ENCODE measurements at places on chromosomes 16 and 17. TPM values are rescaled to one million over a fixed set of nuclear protein-coding genes. Genes with fewer than 3 reads are reported as not detected.
A peak's percentile ranks its signal among the peaks of the same experiment; 100 is the strongest.

SRR gene
- total RNA-seq: 5.1 TPM

- H3K27me3 ChIP-seq: no peaks in the 10 kb centered on the region
- H3K27ac ChIP-seq: no peak overlapping the region
These were observed 49.1 kb upstream of the GPRC5B start for GRCh38 chr16:19933740-19934139.

GRCh38 chr17:76924345-76925342 is 56.4 kb downstream of the MGAT5B start:
- no peak overlapping the region for H3K4me3 ChIP-seq
- no peaks in the 10 kb centered on the region for H3K36me3 ChIP-seq
- H3K27me3 ChIP-seq: no peaks in the 10 kb centered on the region
- H3K4me1 ChIP-seq: no peaks in the 10 kb centered on the region
- H3K27ac ChIP-seq: no peak overlapping the region
- DNase-seq: no peak

G6PC1 gene
- 0.17 TPM for total RNA-seq

DNA sequence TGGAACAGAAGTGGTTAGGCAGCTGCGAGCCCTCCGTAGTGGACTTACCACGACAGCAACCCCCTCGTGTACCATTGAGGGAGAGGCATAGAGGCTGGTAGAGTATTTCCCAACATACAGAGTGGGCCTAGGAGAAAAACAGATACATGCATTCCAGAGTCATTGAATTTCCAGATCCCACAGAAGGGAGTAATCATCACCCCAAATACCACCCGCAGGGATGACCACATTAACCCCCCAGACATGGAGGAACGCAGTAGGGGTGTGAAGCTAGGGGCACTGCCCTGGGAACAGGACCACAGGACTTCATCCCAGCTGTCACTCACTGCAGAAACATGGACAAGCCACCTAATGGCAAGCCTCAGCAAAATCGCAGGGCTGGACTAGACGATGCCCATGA is 44.7 kb upstream of the ICAM2 start:
- H3K36me3 ChIP-seq: peaks cover 68% of the 10 kb centered on the region
- peaks cover 24% of the 10 kb centered on the region for H3K4me1 ChIP-seq
- no peaks in the 10 kb centered on the region for H3K27me3 ChIP-seq

DNA sequence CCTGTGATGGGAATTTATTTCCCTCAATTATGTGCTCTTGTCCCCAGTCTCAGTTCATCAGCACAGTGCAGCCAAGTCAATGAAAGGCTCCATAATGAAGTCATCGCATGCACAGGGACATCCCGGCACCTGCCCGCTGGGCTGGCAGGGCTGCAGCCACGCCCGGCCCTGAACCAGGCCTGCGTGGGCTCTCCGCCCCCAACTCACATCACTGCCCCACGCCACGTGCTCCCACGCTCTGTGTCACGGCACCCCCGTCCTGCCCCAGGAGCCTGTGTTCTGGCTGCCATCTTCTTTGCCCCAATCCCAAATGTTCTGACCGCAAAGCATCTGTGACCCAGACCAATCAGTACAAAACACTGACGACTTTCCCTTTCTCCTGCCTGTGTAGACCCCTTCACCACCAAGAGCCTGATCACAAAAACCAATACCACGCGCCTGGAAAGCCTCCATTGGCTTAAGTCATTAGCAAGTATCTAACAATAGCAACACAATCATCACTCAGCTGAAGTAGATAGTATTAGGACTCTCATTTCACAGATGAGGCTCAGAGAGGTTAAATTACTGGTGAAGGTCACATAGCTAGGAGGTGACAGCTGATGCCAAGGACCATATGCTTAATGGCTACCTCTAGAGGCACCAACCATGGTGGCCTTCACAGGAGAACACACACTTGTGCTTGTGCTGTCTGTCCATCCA is 202.5 kb downstream of the ZFHX3 start:
- DNase-seq: no peak
- no peak overlapping the region for H3K27ac ChIP-seq
- H3K4me1 ChIP-seq: peaks cover 7% of the 10 kb centered on the region
- H3K36me3 ChIP-seq: no peaks in the 10 kb centered on the region
- no peak overlapping the region for H3K4me3 ChIP-seq

DNA sequence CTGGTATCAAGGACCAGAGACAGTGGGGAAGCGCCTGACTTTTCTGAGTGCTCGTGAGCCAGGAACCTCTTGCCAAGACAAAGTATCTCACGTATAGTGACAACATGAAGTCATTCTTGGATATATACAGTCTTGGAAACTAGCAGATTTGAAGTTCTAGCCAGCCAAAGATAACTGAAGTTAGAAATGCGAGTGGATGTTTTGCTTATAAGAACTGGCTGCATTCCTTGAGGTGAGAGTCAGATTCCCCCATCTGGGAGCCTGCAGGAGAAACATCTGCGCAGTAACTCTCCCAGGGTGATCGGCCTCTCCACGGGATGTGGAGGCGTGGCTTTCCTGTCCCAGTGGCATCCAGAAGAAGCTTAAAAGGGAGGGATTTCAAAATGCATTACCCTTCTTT is 89.8 kb downstream of the SHISA6 start:
- no peaks in the 10 kb centered on the region for H3K4me1 ChIP-seq
- H3K36me3 ChIP-seq: no peaks in the 10 kb centered on the region
- no peaks in the 10 kb centered on the region for H3K27me3 ChIP-seq
- no peak for DNase-seq

- no peak overlapping the region for H3K4me3 ChIP-seq
- no peaks in the 10 kb centered on the region for H3K27me3 ChIP-seq
- H3K27ac ChIP-seq: no peak overlapping the region
- DNase-seq: no peak
- no peaks in the 10 kb centered on the region for H3K4me1 ChIP-seq
These were observed 206.5 kb upstream of the GOT2 start for GRCh38 chr16:58940609-58941008.

YPEL2 gene
- 9.1 TPM for total RNA-seq

ACSM5 gene
- 0.81 TPM for total RNA-seq

OTOP3 gene
- total RNA-seq: 0.15 TPM

DNA sequence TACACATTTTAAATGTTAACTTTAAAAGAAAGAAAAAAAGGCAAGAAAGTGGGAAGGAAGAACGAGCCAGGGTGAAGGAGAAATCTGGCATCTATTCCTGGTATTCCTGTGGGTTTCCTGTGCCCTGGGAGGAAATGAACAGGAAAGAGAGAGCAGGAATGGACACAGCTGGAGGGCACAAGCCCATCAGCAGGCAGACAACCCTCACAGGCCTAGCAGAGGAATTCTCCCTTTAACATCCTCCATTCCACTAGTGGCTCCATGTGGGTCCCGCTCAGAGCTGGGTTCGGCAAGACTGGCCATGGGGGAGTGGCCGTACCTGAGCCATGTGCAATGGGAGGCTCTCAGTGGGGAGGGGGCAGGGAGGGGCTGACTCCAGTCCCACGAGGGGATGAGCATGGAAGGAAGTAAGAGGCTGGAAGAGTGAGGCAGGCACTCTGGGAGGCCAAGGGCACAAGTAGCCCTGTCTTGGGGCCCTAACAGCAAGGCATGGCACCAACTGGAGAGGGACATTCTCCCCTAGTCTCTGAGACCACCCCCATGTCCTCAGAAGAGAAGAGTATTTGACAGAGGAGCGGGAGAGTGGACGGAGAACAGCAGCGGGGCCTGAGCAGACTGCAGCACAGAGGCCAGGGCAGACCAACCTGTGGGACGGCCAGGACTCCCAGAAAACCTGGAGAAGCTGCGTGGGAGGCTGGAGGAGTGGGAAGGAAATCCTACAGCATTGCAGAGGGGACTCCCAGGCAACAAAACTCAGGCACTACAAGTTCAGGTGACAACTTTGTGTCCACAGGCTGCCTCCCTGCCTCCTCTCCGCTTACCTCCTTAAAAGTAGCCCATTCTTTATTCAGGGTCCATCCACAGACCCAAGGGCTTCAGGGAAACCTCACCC is 30.2 kb downstream of the TK2 start:
- peak overlapping the region; percentile 96 for H3K27ac ChIP-seq
- H3K4me3 ChIP-seq: no peak overlapping the region
- H3K36me3 ChIP-seq: no peaks in the 10 kb centered on the region
- H3K4me1 ChIP-seq: peaks cover 19% of the 10 kb centered on the region
- DNase-seq: no peak

CHAD gene
- 5.0 TPM for total RNA-seq

GRCh38 chr16:5166486-5166885 is 68.9 kb upstream of the EEF2KMT start:
- no peaks in the 10 kb centered on the region for H3K27me3 ChIP-seq
- H3K27ac ChIP-seq: no peak overlapping the region
- no peaks in the 10 kb centered on the region for H3K4me1 ChIP-seq
- H3K4me3 ChIP-seq: no peak overlapping the region
- no peaks in the 10 kb centered on the region for H3K36me3 ChIP-seq

GRCh38 chr17:14581186-14581830 is 280.4 kb downstream of the HS3ST3B1 start:
- H3K4me1 ChIP-seq: no peaks in the 10 kb centered on the region
- no peaks in the 10 kb centered on the region for H3K36me3 ChIP-seq
- no peaks in the 10 kb centered on the region for H3K27me3 ChIP-seq
- DNase-seq: no peak
- no peak overlapping the region for H3K4me3 ChIP-seq
- no peak overlapping the region for H3K27ac ChIP-seq

- no peaks in the 10 kb centered on the region for H3K27me3 ChIP-seq
- no peak overlapping the region for H3K4me3 ChIP-seq
- no peak overlapping the region for H3K27ac ChIP-seq
- no peak for DNase-seq
- H3K4me1 ChIP-seq: no peaks in the 10 kb centered on the region
- H3K36me3 ChIP-seq: no peaks in the 10 kb centered on the region
These were observed 393.1 kb upstream of the ASIC2 start for GRCh38 chr17:33686171-33686570.

PLD6 gene
- 2.5 TPM for total RNA-seq

GRCh38 chr16:80938004-80938878 is 68.4 kb downstream of the CMC2 start:
- H3K4me3 ChIP-seq: no peak overlapping the region
- no peak for DNase-seq
- H3K4me1 ChIP-seq: no peaks in the 10 kb centered on the region
- H3K36me3 ChIP-seq: no peaks in the 10 kb centered on the region
- H3K27me3 ChIP-seq: no peaks in the 10 kb centered on the region

DNA sequence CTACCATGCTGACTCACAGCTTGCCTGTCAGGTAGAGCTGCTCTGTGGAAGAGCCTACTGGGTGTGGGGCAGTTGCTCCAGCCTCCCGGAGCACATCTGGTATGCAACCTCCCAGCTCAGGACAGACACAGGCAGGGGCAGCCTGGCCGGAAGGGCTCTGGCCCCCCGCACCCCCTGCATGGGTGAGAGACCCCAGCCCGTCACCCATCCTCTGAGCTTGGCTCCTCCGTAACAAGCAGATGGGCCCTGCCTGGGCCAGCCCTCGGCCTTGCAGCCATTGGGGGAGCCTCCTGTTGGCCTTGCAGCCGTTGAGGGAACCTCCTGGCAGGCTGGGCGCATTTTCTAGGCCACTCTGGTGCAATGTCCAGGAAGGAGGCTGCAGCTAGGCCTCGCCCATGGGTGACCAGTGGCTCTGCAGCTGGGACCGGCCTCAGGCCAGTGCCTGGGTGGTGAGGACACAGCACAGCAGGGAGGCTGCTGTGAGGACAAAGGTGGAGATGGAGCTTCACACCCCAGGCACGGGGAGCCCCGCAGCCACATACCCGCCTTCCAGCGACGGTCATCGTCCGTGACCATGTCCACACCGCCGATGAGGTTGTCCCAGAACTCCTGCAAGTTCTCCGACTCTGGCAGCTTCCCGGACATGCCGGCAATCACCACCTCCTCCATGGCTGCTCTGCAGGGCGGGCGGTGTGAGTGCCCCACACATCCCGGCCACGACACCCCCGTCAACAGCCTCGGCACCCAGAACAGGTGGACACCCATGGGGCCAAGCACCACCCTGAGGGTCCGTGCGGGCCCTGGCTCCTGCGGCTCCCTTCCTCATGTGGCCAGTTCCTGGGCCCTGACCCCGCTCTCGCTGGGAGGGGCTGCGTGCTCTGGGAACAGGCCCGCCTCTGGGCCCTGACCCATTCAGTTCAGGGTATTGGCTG is 2.0 kb downstream of the FASN start:
- H3K4me1 ChIP-seq: peaks cover 17% of the 10 kb centered on the region
- DNase-seq: peak; percentile 46
- H3K4me3 ChIP-seq: no peak overlapping the region
- no peak overlapping the region for H3K27ac ChIP-seq
- H3K36me3 ChIP-seq: peaks cover 14% of the 10 kb centered on the region
- H3K27me3 ChIP-seq: no peaks in the 10 kb centered on the region

SEC14L1 gene
- total RNA-seq: 33.6 TPM

DNA sequence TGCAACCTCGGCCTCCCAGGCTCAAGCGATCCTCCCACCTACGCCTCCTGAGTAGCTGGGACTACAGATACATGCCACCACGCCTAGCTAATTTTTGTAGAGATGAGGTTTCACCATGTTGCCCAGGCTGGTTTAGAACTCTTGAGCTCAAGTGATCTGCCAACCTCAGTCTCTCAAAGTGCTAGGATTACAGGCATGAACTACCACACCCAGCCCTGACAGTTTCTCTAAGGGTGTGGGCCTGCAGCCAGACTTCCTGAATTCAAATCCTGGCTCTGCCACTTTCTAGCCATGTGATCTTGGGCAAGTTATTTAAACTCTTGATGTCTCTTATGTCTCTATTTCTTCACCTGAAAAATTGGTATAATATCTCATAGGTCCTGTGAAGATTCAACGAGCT is 5.6 kb downstream of the CUEDC1 start:
- DNase-seq: no peak
- H3K27ac ChIP-seq: no peak overlapping the region
- no peaks in the 10 kb centered on the region for H3K36me3 ChIP-seq
- H3K27me3 ChIP-seq: no peaks in the 10 kb centered on the region

- no peaks in the 10 kb centered on the region for H3K4me1 ChIP-seq
- H3K27me3 ChIP-seq: no peaks in the 10 kb centered on the region
- no peaks in the 10 kb centered on the region for H3K36me3 ChIP-seq
- no peak for DNase-seq
- no peak overlapping the region for H3K4me3 ChIP-seq
- H3K27ac ChIP-seq: no peak overlapping the region
These were observed 33.6 kb upstream of the RAB11FIP4 start for GRCh38 chr17:31357839-31358394.

- no peaks in the 10 kb centered on the region for H3K4me1 ChIP-seq
- H3K27me3 ChIP-seq: no peaks in the 10 kb centered on the region
- DNase-seq: no peak
- H3K4me3 ChIP-seq: no peak overlapping the region
These were observed 68.2 kb upstream of the IRX6 start for GRCh38 chr16:55255733-55256282.

GRCh38 chr17:42294469-42295398 is 6.4 kb downstream of the STAT5A start:
- H3K36me3 ChIP-seq: peaks cover 3% of the 10 kb centered on the region
- H3K4me3 ChIP-seq: no peak overlapping the region
- H3K27me3 ChIP-seq: no peaks in the 10 kb centered on the region
- no peaks in the 10 kb centered on the region for H3K4me1 ChIP-seq
- H3K27ac ChIP-seq: no peak overlapping the region

DNA sequence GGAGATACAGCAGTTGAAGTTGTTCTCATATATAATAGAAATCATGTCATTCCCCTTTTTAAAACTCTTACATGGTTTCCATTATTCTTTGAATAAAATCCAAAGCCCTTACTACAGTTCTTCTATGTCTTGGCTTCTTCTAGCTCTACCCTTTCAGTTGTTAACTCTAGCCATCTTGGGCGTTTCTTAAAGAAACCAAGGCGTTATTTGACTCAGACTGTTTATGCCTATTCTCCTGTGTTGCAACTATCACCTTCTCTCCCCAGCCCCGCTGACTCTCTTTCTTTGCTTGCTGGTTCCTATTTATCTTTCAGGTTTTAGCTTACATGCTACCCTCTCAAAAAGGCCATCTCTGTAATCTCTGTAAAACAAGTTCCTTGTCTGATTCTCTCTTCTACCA is 32.7 kb downstream of the NFATC3 start:
- no peak overlapping the region for H3K4me3 ChIP-seq
- H3K4me1 ChIP-seq: no peaks in the 10 kb centered on the region
- no peaks in the 10 kb centered on the region for H3K36me3 ChIP-seq

All from pancreas (tissue), 10 donors.